ENCODE measurements at places on chromosomes 11 and 22. TPM values are rescaled to one million over a fixed set of nuclear protein-coding genes. Genes with fewer than 3 reads are reported as not detected.

NAALAD2 gene
- total RNA-seq, result not detected

OPCML gene
- not detected for total RNA-seq

HDHD5 gene
- total RNA-seq, result 37.5 TPM

MICALL1 gene
- total RNA-seq, result 20.7 TPM

P2RY6 gene
- total RNA-seq, result 2.8 TPM

MSANTD4 gene
- 9.3 TPM for total RNA-seq

ST14 gene
- total RNA-seq, result 0.10 TPM

KCNK7 gene
- 0.53 TPM for total RNA-seq

All from A549 treated with dexamethasone at 1 μM for 4 hours (cell line).